Activated CD4-positive, alpha-beta T cell treated with anti-CD3 and anti-CD28 coated beads, Interleukin-2, amount 10 ng/mL, durations not matched to agents 7 days and 5 days (primary cell): ENCODE measurements at places on chromosomes 12 and 14. TPM values are rescaled to one million over a fixed set of nuclear protein-coding genes. Genes with fewer than 3 reads are reported as not detected.

DNA sequence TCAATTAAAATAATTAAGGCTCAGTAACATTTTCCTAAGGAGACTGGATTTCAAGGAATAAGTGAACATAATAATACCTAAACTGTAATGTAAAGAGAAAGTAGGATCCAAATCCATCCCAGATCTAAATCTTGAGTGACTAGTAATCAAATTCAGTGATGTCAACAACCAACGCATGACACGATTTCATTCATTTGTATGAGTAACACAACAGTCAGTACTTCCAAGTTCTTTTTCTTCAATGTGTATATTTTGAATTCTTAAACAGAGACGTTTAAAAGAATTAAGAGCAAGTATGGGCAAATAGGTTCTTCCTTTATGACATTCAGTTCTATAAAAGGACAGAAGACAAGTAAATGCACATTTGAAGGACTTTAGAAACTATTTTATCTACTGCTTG is 104.3 kb upstream of the CNTN1 start:
- DNase-seq, result no peak

DNA sequence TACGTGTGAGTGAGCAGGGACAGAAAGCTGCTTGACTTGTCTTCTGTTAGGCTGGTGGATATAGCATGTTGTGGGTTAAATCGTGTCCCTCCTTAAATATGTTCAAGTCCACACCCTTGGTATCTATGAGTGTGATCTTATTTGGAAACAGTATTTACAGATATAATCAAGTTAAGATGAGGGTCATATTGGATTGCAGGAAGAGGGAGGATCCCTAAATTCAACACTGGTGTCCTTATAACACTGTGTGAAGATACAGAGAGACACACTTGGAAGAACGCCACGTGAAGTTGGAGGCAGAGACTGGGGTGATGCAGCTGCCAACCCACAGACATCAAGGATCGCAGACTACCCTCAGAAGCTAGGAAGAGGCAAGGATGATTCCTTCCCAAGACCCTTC is 275.2 kb upstream of the SSTR1 start:
- DNase-seq, result no peak

GRCh38 chr14:65847075-65847847 is 434.7 kb downstream of the FUT8 start:
- DNase-seq, result peak; percentile 93

DNA sequence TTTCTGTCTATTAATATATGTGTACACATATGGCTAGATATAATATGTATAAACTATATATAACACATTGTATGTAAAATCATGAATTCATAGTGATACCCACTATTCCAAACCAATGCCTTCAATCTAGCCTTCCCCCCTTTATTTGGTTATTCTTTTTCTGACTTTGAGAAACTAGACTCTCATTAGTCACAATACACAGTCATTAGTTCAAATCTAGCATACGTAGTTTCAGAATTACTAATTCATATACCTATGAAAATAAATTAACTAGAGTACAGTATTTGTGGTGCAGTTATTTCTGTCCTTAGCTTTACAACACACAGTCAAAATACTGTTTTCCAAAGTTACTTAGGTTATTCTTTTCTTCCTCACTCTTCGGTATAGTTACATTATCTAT is 268.2 kb downstream of the DPF3 start:
- DNase-seq, result no peak

GRCh38 chr12:116266631-116267349 is 10.7 kb downstream of the MED13L start:
- DNase-seq, result no peak

- peak; percentile 92 for DNase-seq
Measured at GRCh38 chr12:108563136-108563803, 874 bp downstream of the ISCU start.

GRCh38 chr14:74456684-74457564 is 30.9 kb upstream of the SYNDIG1L start:
- no peak for DNase-seq

- DNase-seq, result peak; percentile 16
Measured at GRCh38 chr12:66352197-66352596, 49.9 kb downstream of the HELB start.

DNA sequence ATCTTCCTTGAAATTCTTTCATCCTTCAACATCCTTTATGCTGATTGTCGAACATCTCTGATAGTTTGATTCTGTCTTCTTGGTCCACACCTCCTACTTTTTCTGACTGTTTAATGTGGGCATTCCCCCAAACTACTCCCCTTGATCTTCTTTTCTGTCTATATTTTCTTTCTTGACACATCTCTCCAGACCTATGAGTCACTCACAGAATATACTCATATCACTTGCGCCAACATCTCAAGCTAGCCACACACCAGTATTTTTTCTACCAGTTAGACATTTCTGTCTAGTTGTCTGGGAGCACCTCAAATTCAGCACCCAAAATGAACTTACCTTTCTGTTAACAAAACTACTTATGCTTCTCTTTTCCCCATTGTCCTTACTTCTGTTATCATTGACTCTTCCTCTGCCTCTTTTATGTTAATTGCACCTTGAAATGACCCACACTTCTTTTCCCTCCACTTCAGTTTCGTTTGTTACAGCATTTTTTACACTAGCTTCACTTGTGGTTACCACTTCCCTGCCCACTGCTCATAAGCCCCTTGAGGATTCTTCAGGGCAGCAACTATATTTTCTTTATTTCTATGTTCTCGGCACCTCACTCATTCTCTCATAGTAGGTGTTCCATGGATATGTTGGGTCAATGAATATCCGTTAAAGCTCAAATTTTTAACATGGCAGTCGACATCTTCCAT is 33.5 kb downstream of the TSHR start:
- DNase-seq, result no peak

- DNase-seq, result peak; percentile 56
Measured at GRCh38 chr14:50040401-50040775, 76.0 kb downstream of the VCPKMT start.

GRCh38 chr14:94805680-94806288 is 35.9 kb upstream of the GSC start:
- no peak for DNase-seq

DNA sequence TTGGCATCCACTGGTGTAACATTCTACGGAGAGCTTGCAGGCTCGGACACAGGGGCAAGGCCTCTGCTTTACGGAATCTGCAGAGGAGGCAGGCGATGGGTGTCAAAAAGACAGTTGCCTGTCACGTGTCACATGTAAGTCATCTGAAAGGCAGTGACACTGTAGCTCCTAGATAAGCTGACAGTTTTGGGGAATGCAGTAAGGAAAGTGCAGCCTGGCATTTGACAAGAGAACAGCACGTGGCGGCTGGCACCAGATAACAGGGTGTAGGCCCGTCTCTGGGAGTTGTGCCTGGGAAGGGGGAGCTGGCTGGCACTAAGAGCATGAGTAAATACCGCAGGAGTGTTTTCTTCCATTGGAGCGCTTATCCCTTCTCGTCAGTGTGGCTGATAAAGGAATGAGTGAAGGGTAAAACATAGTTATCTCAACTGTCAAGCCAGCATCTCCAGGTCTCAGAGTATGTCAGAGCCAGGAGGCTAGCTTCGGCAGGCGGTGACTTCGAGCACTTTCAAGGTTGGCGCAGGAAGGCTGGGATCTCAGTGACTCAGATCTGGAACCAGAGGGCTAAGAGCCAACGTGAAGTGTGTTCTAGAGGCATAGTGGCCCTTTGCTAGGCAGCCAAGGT is 26.1 kb downstream of the ADCK1 start:
- DNase-seq, result no peak

DNA sequence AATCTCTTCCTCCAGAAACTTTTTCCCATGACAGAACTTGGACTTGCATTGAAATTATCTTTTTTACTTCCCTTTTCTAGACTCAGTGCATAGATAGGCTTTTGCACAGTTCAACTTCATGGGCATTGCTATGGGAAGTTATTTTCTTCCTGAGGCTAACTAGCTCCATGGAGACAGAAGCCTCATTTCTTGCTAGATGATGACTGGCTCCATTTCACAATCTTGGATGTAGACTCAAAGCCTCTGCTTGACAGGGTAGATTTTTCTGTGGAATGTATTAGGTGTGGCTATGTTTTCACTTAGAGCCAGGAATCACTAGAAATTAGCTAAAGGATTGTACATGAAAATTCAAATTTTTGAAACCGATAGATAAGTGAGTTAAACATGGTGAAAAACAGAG is 884.1 kb upstream of the MGAT4C start:
- DNase-seq, result no peak

IFT81 gene
- 2.9 TPM for total RNA-seq

KRT4 gene
- not detected for total RNA-seq

SCYL2 gene
- total RNA-seq, result 32.1 TPM

CIROP gene
- total RNA-seq, result not detected

NR1H4 gene
- total RNA-seq, result not detected
